ENCODE measurements at places on chromosomes 7 and 10.

- DNase-seq = no peak
These were observed 40.7 kb upstream of the KMT2C start for GRCh38 chr7:152476551-152476950.

DNA sequence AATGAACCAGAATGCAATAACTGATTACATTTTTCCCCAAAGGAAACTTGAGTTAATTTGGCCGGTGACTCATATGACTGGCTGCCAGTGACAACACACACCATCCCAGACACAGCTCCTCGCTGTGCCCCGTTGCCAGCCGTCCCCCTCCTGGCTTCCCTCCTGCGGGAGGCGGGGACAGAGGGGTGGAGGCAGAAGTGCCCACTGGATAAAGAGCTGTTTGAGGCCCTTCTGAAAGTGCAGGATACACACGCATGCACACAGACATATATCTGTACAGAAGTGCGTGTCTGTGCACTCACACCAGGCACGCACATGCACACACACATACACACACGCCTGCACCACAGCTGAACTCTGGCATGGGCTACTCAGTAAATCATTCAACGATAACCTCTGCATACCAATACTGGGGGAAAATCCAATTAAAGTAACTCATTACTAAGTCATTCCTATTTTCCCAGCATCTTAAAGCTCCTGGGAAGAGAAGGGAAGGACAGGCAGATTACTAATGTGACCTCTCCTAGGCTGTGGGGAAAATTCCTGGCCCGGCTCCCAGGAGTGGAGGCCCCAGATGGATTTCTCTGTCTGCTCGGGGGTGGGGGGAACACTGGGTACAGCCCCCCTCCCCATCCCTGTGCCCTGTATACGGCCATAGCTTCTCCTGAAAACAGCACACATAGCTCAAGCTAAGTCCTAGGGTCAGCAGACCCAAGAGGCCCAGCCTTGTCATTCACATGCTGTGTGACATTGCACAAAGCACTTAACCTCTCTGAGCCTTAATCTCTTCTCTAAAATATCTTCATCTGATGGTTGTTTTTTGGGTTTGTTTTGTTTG, 52.3 kb upstream of the MYL10 start:
- no peak for DNase-seq

DNA sequence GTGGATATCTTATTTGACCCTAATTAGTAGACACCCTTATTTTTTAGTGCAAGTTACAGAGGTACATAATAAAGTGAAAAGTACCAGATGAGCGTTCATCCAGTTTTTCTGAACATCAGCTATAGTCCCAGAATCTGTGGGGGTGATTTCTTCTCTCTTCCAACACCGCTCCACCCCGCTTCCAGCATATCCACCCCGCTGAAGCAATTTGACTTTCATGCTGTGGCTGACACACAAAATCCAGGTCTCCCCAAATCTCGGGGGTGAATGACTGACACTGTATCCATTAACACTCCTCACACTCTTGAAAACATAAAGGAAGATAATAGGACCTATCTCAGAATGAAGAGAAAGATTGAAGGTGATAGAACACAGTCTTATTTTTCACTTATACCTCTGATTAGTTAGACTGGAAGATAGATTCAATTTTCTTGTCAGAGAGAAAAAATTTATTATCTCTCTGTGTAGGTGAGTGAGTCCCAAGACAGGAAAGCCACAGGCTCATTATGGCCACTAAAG, 143.4 kb downstream of the ANLN start:
- DNase-seq = no peak

- DNase-seq = no peak
These were observed 25.4 kb upstream of the GATAD1 start for GRCh38 chr7:92421676-92422435.

DNA sequence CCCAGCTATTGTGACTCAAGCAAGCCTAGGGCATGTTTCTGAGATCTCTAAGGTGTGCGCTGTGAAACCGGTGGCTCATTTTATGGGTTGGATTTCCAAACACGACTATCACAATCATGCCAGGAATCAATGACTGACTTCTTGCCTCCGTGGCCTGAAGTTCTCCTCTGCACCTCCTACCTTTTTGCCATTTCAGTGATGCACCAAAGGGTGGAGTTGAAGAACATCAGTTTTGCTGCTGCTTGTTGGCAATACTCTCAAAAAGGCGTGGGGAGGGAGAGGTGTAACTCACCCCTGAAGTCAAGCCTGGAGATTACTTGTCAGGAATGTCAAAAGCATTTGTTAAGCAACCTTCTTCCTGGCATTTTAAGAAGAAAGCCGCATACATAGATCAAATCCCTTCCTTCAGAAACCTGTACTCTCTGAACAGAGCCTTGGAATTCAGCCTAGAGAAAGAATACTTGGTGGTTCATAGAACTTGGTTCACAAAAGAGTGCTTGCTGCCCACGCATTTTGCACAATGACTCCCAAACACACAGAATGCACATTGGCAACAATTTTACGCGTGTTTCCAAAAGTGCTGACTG, 41.0 kb downstream of the KIAA1217 start:
- DNase-seq = no peak

Data from activated CD4-positive, alpha-beta T cell treated with anti-CD3 and anti-CD28 coated beads for 24 hours (primary cell).